ENCODE measurements at places on chromosomes 11 and 22.

GRCh38 chr11:115709297-115709696 lies 205.1 kb upstream of the CADM1 start:
- DNase-seq: no peak

DNA sequence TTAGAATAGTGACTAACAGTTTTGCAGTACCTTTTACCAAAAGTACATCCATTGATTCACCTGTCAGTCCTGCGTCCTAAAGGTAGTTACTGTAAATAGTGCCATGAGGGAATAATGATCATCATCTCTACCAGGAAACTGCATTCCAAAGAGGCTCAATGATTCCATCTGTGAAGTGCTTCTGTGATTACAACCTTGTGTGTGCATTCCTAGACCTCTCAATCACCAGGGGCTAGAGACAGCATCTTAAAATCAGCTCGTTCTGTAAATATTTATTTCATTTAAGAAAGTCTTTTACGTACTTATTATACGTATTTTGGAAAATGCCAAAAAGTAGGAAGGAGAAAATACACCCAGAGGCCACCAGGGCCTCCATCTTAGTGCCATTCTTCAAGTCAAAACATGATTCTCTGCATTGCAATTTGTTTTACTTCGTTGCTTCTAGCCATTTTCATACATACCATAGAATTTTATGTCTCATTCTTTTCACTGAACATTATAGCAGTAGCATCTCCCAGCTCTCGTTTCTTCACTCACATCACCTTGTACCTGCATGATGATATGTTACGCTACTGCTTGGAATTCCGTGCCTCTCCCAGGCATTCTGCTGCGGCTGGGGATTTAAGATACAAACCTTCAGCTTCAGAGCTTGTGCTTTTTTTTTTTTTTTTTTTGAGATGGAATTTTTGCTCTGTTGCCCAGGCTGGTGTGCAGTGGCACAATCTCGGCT lies 117.0 kb downstream of the SEZ6L start:
- no peak for DNase-seq

GRCh38 chr22:29985912-29986311 lies 94.4 kb upstream of the HORMAD2 start:
- no peak for DNase-seq

GRCh38 chr11:124150684-124151083 lies 32.5 kb upstream of the OR10D3 start:
- DNase-seq: no peak

- no peak for DNase-seq
These were observed 40.3 kb upstream of the GRAMD4 start for GRCh38 chr22:46579751-46580449.

DNA sequence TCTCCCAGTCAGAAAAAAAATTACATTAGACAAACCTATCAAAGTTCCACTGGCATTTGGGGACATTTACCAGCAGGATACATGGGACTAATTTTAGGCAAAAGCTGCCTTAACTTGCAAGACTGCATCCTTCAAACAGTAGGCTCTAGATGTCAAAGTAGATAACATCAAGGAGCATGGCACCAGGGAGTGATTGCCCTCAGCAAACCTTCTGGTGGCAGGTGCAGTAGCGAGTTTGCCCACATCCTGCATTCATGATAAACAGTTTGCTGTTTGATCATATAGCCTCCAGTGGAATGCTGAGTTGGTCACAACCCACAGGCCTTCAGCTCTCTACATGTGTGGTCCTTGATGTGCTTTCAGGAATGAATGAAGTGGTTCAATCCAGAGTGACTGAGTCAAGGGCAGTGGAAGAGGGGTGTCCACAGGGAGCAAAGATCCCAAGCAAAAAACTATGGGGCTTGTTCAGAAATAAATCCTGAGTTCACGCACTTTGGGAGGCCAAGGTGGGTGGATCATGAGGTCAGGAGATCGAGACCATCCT lies 12.0 kb downstream of the SCGB1D2 start:
- DNase-seq: no peak

DNA sequence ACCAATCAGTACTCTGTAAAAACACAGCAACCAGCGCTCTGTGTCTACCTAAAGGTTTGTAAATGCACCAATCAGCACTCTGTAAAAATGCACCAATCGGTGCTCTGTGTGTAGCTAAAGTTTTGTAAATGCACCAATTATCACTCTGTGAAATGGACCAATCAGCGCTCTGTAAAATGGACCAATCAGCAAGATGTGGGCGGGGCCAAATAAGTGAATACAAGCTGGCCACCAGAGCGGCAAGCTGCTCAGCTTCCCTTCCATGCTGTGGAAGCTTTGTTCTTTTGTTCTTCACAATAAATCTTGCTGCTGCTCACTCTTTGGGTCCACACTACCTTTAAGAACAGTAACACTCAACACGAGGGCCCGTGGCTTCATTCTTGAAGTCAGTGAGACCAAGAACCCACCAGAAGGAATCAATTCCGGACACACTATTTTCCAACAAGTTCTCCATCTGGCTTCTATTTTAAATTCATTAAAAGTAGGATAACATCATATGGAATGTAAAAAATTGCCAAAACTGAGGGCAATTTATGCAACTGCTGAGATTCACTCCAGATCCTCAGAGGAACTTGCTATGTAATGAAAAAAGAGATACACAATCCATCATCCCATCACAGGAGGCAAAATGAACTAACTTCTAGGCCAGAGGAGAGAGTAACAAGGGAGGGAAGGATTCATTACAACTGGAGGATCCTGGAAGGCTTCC lies 3.1 kb upstream of the PANX1 start:
- DNase-seq: no peak

DNA sequence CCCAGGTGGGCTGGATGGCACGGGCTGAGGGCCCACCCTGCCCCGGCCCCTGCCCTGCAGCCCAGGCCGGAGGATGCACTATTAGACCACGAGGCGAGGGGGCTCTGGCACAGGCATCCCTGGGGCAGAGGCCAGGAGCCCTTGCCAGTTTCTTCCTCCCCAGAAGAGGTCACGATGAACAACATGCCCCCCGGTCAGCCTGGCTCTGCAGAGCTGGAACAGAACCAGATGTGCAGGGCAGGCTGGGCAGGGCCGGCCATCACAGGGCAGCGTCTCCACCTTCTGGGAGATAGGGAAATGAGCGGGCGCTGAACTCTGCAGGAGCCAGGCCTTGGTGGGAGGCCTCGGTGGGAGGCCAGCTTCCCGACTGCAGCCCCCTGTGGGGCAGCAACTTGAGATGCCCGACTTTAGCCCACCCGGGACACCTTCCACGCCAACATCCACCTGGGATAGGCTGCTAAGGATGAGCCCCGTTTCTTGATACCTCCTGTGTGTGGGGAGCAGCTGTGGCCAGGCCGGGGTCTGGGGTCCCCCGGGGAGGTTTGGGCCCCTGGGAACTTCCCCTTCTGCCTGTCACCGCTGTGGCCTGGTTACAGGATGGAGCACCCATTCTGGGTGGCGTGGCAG lies 21.8 kb upstream of the GNB1L start:
- peak; percentile 45 for DNase-seq

DNA sequence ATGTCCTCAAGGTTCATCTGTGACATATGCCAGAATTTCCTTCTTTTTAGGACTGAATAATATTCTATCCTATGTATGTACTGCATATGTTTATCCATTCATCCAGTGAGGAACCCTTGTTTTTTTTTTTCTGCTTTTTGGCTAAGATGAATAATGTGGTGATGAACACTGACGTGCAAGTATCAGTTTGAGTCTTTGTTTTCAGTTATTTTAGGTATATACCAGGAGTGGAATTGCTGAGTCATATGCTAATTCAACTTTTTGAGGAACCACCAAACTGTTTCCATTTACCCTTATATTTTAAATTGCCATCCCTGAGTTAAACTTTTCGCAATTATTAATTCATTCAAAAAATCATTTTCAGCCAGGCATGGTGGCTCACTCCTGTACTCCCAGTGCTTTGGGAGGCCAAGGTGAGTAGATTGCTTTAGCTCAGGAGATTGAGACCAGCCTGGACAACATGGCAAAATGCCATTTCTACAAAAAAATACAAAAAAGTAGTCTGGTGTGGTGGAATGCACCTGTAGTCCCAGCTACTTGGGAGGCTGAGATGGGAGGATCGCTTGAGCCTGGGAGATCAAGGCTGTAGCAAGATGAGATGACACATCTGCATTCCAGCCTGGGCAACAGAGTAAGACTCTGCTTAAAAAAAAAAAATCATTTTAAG lies 64.2 kb downstream of the MICAL2 start:
- DNase-seq: no peak

DNA sequence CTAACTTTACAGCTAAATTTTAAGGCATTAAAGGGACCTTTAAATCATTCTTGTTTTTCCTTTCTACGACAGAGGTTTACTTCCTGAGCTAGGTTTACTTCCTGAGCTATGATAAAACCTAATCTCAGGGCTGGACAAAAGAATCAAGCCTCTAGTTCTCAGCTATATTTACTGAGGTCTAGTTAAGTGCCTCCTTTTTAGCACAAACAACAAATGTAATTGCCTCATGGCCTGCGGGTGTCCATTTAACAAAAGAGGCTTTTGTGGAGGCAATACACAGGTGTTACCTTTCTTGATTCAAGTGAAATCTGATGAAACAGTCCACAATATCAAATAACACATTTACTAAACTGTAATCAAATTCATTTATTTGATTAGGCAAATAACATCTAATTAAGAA lies 67.3 kb downstream of the IMMP1L start:
- no peak for DNase-seq

DNA sequence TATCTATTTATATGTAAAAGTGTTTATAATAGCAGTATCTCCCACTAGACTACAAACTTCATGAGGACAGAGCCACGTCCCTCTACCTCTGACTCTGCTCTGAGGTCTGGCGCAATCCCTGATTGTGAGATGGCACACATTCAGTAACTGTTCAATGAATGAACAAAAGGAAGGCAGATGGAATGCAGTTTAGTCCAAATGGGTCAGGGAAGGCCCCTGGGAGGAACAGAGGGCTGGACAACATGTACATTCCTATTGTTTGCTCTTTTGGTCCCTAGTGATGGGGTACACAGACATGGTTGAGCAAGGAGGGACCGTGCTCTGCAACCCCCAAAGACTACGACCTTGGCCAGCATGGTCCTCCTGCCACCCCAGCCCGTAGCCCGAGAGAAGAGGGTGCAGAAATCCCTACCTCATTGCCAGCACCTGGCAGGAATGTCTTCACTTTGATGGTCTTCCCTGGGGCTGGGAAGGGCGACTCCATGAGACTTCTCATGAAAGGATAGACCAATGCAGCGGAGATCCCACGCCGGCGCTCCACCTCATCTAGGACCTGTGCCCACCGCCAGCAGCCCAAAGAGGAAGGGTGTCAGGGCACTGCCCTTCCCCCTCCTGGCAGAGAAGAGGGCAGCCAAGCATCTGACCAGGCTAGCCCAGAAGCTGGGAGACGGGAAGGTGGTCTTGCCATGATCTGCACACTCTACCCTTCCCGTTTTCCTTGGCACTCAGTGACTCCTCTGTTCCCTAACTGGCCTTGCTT lies 24.3 kb downstream of the RPL27A start:
- no peak for DNase-seq

DNA sequence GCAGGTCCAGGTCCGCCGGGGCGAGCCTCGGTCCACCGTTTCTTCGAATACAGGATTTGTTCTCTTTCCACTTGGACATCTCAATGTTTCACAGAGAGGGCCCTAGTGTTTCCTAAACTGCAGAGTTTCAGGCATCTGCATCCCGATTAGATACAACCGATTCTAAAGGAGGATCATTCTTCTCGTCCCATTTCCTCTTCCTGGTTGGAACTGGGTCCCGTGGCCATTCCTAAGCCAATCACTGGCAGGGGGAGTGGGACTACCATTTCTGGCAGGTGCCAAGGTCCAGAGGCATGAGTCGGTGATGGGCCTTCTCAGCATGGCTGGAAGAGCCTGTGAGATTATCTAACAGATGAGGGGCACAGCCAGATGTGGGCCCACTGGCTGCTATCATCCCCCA lies 68.9 kb downstream of the ELFN2 start:
- no peak for DNase-seq

GRCh38 chr11:111300569-111300968 lies 2.2 kb downstream of the POU2AF3 start:
- no peak for DNase-seq

- no peak for DNase-seq
These were observed 65.9 kb upstream of the PICALM start for GRCh38 chr11:86134580-86135318.

DNA sequence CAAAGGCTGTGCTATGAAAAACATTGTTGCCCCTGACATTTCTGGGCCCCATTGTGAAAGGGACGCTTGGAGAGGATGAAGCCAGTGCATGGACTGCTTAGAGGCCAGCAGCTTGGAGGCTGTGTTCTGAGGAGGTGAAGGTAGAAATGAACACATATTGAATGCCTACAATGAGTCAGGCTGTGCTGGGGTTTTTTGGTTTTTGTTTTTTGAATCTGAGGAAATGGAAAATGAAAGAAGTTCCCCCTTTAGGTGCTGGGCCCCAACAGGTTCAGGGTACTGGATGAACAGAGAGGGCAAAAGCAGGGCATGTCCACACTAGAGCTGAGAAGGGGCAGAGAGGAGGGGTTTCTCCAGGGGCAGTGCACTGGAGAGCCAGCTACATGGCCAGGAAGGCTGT lies 166.1 kb upstream of the API5 start:
- DNase-seq: no peak

GRCh38 chr22:49236541-49237075 lies 591.1 kb downstream of the BRD1 start:
- no peak for DNase-seq
